Myocyte (in vitro differentiated cells): ENCODE measurements at places on chromosomes 3 and 15. TPM values are rescaled to one million over a fixed set of nuclear protein-coding genes. Genes with fewer than 3 reads are reported as not detected.

DNA sequence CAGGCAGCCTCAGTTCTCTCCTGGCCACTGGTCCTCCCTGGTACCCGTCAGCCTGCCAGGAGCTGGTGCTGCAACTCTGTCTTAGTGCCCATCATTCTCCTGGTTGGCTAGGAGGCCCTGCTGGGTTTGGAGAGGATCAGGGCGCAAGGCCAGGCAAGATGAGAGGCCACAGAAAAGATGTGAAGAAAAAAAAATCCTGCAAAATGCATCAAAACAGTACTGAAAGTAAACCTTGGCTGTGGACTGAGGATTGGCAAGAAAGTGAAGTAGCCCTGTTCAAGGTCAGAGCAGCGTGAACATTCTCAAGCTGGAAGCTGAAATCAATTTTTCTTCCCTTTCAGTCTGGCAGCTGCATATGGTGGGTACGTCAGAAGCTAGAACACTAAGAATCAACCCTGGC lies 74.2 kb downstream of the GTF2E1 start:
- DNase-seq, result no peak

GRCh38 chr3:17645074-17645698 lies 97.2 kb downstream of the TBC1D5 start:
- peak; percentile 71 for DNase-seq

- DNase-seq, result peak; percentile 65
Observed at GRCh38 chr3:112582244-112582874, 20.5 kb downstream of the SLC35A5 start.

GRCh38 chr15:85600001-85600400 lies 194.7 kb downstream of the KLHL25 start:
- peak; percentile 52 for DNase-seq

DNA sequence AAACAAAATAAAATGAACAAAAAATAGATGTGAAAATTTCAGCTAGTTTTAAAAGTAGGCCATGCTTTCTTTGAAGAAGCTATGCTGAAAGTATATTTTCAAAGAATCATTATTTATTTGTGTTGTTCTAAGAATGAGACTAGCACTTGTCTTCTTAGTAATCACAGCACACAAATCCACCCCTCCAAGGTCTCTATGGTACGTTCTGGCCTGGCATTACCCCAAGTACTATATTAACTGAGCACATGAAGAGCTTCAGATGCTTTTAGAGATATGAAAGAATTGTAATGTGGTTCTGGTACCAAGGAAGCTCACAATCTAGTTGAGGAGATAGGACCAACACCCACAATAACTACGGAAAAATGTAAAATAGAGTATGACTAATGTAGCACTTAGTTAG lies 416.5 kb downstream of the PLCL2 start:
- peak; percentile 15 for DNase-seq

DNA sequence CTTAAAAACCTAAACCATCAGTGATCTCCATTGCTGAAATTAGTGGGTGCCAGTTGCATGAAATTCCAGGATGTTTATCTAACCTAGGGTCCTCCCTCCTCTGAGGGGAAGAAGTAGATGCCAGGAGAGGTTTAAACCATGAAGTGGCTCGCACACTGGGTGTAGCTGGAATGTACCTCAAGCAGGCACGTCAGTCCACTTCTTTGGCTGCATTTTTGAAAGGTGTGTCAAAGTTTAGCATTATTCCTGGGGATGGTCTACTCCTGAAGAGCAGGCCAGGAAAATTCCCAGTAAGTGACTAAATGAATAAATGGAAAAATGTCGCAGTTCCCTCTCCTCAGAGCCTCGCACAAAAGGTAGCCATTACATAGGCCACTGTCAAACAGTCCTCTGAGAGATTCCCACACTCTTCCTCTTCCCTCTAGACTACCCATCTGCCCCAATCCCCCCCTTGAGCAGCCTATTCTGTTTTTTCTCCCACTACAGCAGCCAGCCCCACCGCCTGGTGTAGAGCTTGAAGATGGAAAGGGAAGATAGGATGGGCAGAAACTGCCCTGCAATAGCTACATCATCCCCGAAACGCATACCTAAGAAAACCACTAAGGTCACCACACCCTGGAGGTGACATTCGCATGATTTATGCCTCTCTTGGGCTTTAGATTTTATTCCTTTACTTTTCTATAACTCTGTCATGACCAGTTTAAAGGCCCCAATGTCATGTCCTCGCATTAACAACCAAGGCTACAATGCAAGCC lies 655 bp upstream of the TMOD3 start:
- DNase-seq, result no peak

DNA sequence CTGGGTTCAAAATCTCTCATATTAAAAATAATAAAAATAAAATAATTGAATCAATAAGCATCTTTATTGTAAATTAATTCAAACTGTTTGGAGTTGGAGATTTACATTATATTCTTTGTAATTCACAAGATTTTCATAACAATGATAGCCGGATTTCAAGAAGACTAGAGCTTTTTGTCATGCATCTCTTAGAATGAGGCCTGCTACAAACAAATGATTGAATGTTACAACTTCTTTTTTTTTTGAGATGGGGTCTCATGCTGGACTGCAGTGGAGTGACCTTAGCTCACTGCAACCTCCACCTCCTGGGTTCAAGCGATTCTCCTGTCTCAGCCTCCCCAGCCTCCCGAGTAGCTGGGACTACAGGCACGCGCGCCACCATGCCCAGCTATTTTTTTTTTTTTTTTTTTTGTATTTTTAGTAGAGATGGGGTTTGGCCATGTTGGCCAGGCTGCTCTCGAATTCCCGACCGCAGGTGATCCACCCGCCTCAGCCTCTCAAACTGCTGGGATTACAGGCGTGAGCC lies 3.5 kb downstream of the SLTM start:
- DNase-seq, result no peak

DNA sequence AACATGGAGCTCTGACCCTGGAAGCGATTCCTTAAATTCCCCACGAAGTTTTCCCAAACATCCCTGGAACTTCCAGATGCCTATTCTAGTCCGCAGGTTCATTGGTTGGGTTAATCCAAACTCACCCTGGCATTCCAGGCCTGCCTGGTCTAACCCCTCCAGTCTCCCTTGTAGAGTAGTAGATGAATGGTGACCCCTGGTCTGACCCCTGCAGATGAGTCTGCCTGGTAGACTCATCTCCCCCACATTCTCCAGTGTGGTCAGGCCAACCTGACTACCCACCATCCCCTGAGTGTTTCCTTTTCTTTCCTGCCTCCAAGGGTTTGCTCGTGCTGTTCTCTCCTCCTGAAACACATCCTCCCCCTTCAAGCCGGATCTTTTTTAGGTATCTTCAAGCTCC lies 10.8 kb upstream of the HRH1 start:
- no peak for DNase-seq

DNA sequence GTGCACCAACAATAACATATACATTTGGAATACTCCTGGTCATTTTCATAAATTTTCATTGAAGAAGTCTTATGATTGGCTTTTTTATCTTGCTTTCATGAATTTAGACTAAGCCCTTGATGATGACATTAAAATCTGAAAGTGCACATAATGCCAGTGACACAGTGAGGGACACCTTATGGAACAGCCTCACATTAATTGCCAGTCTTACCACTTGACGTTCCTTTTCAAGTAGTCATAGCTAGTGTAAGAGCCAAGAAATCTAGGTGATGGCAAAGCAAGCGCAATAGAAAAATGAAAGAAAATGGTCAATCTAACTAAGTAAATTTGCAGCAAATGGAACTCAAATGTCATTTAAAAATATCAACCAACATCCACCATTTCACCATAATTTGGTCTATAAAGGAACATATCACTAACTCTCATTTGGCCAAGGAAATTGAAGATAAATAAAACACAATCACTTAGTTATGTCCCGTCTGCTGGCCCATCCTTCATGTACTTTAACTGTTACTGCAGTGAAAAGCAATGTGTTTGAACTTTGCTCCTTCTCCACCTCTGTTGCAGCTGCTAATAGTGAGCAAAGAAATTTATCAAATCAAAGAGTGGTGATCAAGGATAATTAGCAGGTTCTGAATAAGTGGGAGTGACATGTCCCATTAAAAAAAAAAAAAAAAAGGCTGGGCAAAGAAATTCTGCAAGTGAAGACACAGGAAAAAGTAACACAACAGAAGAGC lies 110.0 kb downstream of the TJP1 start:
- DNase-seq, result no peak

DNA sequence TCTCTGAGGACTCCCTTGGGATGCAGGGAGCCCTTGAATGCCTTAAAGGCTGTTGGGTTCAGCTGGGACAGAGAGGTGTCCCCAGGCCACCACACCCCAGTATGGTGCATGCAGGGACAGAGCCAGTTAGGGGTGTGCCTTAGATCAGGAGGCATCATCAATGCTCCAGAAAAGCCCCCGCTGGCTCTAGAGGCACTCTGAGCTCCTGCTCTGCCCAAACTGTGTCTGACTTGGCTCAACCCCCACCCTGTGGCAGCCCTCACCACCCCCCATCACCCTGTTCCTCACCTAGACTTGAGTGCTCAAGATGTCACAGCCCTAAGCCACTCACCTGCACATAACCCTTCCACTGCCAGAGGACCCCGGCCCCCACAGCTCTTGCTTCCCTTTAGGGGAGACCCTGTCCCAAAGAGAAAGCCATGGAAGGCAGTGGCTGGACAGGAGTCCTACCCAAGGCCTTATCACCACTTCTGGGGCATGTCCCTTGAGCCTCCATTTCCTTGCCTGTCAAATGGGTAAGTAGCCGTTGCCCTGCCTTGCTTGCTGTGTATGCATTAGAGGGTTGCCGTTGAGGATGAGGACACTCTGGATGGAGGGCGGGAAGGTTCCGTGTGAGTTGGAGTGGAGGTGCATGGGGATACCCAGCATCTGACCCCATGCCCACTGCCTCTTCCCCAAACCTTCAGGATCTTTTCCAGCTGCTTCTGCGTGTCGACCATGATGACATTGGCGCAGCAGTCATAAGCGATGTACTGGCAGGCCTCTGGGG lies 41.4 kb downstream of the ACSBG1 start:
- DNase-seq, result no peak

DNA sequence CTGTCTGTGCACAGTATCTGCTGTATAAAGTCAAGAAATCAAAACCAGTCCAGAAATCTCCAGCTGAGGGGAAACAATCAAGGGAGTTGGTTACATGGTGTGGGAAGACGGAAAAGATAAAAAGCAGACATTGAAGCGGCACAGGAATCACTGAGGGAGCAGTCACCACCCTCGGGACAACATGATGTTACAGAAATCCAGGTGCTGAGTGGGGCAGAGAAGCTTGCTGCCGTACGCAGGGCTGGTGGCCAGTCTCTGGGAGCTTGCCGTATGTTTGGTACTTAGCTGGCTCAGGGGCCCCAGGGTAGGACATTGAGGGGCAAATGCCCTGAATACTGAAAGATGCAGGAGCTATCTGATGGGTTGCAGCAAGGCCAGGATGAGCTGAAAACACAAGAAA lies 237.9 kb downstream of the EDEM1 start:
- DNase-seq, result no peak

DNA sequence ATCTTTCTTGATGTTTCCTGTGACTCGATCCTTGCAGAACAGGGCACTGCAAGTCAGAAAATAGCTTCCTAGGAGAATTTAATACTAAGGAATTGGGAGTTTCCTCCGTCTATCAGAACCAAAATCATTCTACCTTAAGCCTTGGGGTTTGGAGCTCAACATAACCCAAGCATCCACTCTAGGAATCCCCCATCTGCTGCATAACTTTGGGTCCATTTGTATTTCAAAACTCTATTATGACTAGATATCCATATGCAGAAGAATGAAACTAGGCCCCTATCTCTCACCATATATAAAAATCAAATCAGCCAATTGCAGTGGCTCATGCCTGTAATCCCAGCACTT lies 61.7 kb upstream of the AKAP13 start:
- no peak for DNase-seq

The SI gene
- total RNA-seq, result not detected in 2 replicates

The TICRR gene
- total RNA-seq, result 0.05 and 0.19 TPM in 2 replicates

The AMOTL2 gene
- 116 and 125 TPM in 2 replicates for total RNA-seq

The GOLGA6A gene
- 0.16 TPM in 1 of 2 replicates, not detected in the other for total RNA-seq

The SOX14 gene
- not detected in 2 replicates for total RNA-seq

The TRIM42 gene
- not detected in 2 replicates for total RNA-seq

The ETV5 gene
- total RNA-seq, result 59.9 and 131 TPM in 2 replicates

The C3orf62 gene
- 1.4 and 1.6 TPM in 2 replicates for total RNA-seq
